ENCODE measurements at places on chromosomes 12 and 14.

DNA sequence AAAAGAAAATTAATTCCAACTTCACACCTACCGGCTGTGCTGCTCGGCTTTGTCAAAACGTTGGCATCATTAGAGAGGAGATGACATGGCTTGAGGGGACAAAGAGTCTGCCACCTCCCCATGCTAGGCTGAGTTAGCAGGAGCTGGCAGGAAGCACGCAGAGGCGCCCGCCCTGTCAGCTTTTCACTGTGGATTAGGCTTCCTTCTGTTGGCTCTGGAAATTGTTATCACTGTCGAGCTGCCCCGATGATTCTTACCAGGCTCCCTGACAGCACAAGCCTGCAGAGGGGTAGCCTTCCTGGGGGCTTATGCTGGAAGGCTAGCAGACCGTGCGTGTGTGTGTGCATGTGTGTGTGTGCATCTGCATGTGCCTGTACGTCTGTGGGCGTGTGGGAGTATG, 490.9 kb upstream of the TBX3 start:
- DNase-seq, result no peak

- peak; percentile 46 for DNase-seq
Observed at GRCh38 chr12:120468325-120468820, 1.2 kb downstream of the SRSF9 start.

- no peak for DNase-seq
Observed at GRCh38 chr12:122282061-122282460, 15.8 kb upstream of the VPS33A start.

DNA sequence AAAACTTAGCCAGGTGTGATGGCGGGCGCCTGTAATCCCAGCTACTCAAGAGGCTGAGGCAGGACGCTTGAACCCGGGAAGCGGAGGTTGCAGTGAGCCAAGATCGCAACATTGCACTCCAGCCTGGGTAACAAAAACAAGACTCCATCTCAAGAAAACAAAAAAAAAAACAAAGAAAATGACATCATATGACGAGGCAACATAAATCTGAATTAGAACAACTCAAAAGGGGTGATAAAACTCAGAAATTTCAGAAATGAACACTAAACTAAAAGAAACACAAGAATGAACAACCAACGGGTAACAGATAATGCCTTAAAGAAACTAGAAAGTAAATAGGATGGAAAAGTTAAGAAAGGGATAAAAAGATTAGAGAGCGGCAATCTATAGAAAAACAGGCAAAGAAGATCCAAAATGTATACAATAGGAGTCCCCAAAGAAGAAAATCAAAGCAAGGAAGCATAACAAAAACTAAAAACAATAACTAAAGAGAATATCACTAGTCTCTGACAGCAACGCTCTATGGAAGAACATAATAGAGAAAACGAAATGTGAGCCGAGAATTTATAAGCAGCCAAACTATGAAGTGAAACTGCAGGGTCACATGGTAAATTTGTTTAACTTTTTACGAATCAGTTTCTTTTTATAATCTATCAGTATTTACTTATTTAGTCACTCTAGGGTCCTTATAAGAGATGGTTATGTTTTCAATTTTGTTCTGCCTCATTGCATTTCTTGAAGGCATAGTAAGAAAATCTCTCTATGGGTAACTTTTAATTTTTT, 45.7 kb downstream of the SPPL3 start:
- DNase-seq, result no peak

DNA sequence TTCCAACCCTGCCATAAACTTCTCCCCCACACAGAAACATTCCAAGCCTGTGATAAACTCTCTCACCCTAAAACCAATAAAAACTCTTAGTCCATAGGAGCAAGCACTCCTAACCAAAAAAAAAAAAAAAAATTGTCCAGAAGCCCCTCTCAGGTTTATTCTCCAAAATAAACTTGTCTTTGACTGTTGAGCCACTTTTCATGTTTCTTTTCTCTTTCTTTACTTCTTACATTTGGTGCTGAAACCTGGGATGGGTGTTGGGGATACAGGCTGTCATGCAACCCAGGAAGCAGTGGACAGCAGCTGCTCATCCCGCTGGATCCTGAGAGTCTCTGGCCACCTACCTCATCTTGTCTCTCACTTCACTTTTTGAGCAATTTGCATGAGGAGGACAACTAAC, 2.0 kb upstream of the ADAM20 start:
- no peak for DNase-seq

GRCh38 chr12:112328456-112329124, 53.6 kb downstream of the HECTD4 start:
- no peak for DNase-seq

- DNase-seq, result no peak
Observed at GRCh38 chr12:91040096-91040755, 17.6 kb downstream of the KERA start.

DNA sequence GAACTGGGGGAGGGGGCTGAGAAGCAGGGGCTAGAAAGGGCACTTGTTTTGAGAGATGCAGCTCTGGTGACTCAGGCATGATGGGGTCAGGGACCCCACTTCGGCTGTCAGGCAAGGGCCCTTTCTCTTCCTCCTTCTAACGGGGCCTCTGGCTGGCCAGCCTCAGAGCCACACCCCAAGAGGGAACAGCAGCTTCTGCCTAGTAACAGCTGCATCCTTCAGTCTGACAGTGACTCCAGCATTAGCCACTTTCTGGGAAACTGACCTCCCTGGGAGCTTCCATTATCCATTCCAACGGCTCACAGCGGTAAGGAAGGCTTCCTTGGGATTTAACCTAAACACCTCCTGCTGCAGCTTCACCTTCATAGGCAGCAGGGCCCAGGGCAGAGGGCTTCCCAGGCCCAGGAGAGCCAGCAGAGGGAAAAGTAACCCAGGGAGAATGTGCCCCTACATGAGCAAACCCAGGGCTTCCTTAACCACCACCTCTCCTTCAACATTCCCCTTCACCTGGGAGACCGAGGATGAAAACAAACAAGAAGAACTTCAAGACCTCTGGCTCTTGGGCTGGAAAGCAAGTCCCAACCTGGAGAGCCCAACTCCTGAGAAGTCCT, 2.7 kb downstream of the NCKAP5L start:
- DNase-seq, result peak; percentile 53

GRCh38 chr12:28089338-28089737, 100.9 kb upstream of the CCDC91 start:
- DNase-seq, result no peak

GRCh38 chr12:77559400-77560074, 271.2 kb upstream of the NAV3 start:
- DNase-seq, result no peak

- DNase-seq, result no peak
Observed at GRCh38 chr12:122458105-122459035, 35.9 kb upstream of the CLIP1 start.

GRCh38 chr12:120759591-120760348, 34.1 kb downstream of the ACADS start:
- DNase-seq, result no peak

DNA sequence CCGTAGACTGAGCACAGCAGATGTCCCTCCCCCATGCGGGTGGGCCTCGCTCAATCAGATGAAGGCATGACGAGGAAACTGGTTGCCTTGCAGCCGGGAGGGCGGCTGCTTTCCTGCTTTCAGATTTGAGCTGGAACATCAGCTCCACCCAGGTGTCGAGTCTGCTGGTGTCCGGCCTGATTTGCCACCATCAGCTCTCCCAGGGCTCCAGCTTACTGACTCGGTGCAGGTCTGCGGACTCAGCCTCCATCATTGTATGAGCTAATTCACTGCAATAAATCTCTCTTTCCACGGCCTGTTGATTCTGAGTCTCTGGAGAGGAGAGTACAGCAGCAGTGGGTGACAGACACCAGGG, 156.2 kb downstream of the KIF26A start:
- DNase-seq, result no peak

- no peak for DNase-seq
Observed at GRCh38 chr14:38042322-38042721, 165.4 kb upstream of the SSTR1 start.

DNA sequence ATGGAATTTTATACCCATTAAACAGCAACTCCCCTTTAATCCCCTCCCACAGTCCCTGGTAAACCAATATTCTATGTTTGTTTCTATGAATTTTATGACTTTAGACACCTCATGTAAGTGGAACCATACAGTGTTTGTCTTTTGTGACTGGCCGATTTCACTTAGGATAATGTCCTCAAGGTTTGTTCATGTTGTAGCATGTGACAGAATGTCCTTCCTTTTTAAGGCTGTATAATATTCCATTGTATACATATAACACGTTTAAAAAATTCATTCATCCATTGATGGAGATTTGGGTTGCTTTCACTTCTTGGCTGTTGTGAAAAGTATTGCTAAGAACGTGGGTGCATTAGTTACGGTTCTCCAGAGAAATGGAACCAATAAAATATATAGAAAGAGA, 40.2 kb downstream of the ARF6 start:
- DNase-seq, result no peak

DNA sequence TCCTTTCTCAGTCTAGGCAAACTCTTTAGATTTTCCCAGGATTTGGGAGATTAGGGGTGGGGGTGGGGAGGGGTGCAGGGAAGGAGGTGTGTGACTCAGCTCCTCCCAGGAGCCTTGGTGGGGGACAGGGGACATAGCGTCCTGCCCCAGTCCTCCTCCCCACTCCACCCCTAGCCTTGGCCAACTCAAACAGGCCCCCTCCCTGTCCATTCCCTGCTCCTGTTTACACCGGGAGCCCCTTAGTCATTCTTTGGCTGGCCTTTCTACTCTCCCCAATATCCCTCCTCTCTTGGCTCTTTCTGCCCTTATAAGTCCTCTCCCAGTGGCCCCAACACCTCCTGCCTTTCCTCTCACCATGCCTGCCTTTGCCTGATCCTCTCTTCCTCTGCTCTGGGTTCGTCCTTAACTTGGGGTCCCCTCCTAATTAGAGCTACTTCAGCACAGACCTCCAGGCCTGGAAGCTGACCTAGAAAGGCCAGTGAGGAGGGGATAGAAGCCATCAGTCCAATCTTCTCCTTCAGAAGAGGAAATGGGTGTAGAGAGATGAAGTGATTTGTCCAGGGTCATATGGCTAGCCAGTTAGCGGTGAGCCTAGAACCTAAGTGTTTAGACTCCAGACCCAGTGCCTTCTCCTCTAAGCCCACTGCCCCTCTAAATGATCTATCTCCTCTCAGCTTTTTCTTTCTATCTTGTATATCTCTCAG, 2.3 kb upstream of the ITGA5 start:
- DNase-seq, result no peak

GRCh38 chr12:129696405-129696804, 207.4 kb downstream of the TMEM132D start:
- DNase-seq, result no peak
